HCEC 1CT (cell line): ENCODE measurements at places on chromosomes 3 and 15.

- DNase-seq: no peak
These were observed 13.0 kb downstream of the SLC9A9 start for GRCh38 chr3:143835312-143835711.

DNA sequence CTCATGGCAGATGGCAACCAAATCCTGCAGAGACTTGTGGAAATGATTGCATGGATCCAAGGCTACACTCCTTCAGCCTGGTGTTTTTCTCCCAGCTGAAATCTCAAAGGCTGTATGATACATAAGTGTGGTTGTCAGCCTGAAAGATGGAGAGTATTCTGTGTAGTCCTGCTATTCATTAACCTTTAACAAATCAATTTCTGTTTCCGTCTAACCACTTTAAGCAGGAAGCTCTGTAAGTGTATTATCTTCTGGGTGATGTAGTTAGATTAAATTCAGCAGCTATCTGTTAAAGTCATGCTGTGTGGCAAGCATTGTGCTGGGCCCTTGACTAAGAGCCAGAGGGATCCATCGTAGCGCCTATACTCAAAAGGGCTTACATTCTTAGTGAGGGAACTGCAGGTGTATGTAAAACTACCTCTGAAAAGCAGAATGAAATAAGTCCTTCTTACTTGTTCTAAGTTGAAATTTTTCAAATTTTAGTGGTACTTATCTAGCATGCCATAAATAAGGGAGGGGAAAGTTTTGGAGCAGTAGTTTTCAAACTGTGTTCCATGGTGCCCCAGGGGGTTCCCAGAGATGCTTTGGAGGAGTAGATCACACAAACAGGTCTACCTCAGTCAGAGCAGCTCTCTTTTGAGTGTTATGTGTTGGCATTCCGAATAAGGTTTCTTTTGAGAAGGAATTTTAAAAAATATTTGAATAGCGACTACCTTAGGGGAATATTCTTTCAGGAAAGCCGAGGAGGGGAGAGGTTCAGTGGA lies 28.9 kb downstream of the HACD3 start:
- DNase-seq: no peak

GRCh38 chr3:188137051-188137450 lies 16.9 kb upstream of the LPP start:
- no peak for DNase-seq

- no peak for DNase-seq
These were observed 92.0 kb downstream of the ZNF609 start for GRCh38 chr15:64552281-64552948.

GRCh38 chr3:78277220-78277619 lies 1237.3 kb downstream of the ROBO2 start:
- DNase-seq: no peak

DNA sequence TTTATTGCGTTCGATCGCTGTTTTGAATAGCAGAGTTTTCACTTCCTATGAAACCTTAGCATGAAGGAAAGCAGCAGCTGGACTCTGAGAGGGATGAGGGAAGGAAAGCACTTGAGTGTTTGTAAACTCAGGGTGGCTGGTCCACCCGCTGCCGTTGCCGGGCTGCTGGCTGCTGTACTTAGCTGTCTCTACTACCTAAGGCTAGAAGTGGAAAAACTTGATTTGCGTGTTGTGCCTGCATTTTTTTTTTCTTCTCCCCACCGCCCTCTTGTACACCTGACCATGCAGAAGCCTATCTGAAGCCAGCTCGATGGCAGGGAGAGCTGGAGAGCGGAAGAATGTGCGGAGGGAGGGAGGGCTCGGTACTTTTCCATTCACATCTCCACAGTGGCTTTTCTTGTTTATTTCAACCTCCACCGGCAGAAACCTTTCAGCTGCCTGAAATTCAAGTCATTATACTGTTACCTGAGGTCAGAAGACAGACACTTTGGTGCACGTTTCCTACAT lies 4.8 kb upstream of the BCL6 start:
- DNase-seq: peak; percentile 18

DNA sequence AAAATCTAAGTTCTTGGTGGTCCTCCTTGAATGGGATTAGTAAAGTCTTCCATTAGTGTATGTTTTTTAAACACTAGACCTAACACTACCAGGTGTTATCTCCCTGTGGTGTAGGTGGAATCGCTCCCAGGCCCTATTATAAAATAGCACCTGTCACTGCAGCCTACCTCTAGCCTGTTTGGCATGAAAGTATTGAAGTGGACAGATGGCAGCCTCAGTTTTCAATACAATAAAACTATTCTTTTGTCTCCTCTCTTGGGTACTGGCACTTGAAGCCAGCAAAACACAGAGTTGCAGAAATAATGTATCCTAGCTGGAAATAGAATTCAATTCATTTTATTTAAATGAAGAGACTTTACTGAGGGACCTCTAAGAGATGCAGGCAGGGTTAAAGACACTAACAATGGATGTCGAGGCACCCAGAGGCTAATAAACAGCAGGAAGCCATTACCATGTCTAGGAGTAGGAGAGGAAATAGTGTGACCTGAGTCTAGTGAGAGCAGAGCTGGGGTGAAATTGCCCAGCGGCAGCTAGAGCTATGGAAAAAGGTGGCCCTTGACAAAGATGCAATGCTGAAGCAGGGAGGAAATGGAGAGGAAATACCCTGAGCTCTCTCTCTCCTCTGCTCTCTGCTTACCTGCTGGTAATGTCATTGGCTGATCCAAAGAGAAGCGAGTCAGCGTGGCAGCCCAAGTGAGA lies 49.1 kb upstream of the TMEM158 start:
- no peak for DNase-seq

GRCh38 chr3:182682263-182683241 lies 110.8 kb upstream of the ATP11B start:
- no peak for DNase-seq

- no peak for DNase-seq
These were observed 41.0 kb upstream of the TCF12 start for GRCh38 chr15:56877255-56877970.

GRCh38 chr15:97921296-97921865 lies 39.1 kb upstream of the ARRDC4 start:
- no peak for DNase-seq

- no peak for DNase-seq
These were observed 41.1 kb downstream of the LYZL4 start for GRCh38 chr3:42369304-42369703.

- no peak for DNase-seq
These were observed 69.8 kb downstream of the DHX36 start for GRCh38 chr3:154254527-154254926.

DNA sequence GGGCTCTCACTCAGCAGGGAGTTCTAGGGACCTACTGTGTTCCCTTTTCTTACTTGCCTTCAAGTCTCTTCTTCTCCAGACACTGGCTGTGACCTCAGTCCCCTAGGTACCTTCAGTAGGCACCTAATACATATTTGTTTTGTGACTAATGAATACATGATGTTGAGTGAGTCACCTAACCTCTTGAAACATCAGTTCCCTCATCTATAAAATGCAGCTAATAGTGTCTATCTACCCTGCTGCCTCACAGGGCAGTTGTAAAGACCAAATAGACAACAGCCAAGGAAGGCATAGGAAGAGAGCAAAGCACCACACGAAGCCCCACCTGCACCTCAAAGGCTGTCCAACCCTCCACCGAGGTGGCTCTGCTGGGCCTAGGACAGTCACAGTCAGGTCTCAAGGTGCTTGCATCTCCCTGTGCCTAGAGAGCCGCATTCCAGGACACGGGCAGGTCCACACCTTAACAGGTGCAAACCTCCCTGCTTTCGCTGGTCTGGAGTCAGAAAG lies 29.1 kb downstream of the DAPK2 start:
- DNase-seq: peak; percentile 56

DNA sequence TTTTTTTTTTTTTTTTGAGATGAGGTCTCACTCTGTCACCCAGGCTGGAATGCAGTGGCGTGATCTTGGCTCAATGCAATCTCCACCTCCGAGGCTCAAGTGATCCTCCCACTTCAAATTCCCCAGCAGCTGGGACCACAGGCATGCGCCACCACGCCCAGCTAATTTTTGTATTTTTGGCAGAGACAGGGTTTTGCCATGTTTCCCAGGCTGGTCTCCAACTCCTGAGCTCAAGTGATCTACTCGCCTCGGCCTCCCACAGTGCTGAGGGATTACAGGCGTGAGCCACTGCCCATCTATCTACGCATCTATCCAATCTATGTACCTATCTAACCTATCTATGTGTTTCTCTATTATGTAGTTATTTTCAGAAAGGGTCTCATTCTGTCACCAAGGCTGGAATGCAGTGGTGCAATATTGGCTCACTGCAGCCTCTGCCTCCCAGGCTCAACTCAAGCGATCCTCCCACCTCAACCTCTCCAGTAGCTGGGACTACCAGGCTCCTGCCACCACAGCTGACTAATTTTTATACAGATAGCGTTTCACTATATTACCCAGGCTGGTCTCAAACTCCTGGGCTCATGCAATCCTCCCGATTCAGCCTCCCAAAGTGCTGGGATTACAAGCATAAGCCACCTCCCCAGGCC lies 20.2 kb upstream of the GPX1 start:
- DNase-seq: no peak

- peak; percentile 38 for DNase-seq
These were observed 1.0 kb upstream of the ARIH1 start for GRCh38 chr15:72472992-72473610.

DNA sequence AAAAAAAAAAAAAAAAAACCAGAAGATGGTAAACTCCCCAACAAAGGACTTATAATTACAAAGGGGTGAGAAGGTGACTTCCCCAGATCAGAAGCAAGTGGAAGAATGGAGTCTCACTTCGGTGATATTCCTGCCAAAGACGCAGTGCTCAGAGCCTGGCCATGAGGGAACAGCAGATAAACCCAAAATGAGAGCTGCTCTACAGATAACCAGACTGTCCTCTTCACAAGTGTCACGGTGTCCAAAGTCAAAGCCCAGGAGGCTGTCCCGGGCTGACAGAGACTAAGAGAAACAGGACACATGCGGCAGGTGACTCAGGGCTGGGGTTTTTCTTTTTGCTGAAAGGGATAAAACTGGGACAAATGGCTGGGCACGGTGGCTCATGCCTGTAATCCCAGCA lies 48.8 kb downstream of the HMCES start:
- DNase-seq: no peak

DNA sequence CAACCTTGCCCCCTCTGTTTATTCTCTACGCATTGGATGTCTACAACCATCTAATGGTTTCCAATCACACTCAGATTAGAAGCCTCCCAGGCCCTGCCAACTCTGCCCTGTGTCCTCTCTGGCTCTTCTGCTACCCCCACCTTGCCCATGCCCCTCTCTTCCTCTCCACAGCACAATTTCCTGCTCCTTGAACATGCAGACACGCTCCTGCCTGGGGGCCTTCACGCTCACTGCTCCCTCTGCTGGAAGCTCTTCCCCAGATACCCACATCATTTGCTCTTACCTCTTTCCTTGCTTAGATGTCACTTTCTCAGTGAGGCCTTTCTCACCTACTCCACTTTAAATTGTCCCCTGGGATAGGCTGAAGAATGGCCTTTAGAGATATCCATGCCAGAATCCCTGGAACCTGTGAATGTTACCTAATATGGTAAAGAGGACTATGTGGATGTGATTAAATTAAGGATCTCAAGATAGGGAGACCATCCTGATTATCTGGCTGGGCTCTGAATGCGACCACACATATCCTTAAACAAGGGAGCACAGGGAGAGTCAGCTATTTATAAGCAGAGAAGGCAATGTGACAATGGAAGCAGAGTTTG lies 9.9 kb downstream of the KY start:
- peak; percentile 10 for DNase-seq

GRCh38 chr15:36389107-36389506 lies 190.3 kb upstream of the CDIN1 start:
- DNase-seq: no peak

DNA sequence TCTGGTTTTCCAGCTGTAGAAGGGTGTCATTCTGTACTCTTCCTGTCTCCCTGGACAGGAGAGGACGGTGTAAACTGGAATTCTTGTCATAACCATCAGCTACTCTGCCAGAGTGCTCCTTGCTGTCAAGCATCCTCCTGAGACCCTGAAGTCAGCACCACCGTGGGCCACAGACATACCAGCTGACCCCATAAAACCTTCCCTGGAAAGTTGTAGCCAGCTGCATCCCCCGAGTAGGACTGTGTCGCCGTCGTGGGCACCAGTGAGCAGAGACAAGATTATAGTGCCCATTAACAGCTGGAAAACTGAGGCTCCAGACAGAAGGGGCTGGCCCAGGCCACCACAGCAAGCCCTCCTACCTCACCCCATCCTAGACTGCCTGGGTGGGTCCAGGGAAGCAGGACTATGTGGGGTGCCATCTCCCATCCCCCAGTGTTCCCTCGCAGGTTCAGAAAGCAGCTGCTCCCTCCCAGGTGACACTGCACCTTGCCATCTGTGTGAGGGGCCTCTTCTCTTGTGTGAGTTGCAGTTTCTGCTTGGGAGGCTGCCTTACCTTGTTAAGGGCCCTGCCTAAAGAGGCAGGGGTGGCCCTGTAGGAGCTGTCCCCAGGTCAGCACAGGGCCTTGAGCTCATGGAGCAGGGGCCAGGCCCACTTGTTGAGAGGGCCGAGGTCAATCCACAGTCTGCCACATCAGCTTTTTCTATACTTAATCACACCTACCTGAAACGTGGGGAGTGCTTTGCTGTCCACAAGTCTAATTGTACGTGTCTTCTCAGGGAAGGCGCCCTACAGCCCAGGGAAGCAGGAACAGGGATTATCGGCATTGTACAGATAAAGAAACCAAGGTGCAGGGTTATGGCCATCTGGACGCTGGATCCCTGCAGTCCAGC lies 191.9 kb upstream of the LINGO1 start:
- no peak for DNase-seq

DNA sequence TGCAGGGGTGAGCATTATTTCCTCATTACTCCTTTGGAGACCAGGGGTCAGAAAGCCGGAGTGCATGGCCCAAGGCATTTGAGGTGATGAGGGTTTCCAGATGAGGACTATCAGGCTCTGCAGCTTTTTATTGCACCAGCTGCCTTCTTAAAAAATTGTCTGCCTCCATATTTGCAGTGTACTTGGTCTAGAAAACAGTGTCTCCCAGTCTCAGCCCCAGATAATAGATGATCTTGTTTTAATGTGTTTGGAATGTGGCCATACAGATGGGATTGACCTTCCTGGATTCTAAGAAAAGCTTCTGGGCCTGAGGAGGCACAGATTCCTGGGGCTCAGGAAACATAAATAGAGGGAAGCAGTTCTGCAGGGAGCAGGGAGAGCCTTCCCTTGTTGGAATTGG lies 123.3 kb downstream of the GABRG3 start:
- DNase-seq: no peak

GRCh38 chr15:78956937-78957336 lies 12.1 kb upstream of the CTSH start:
- no peak for DNase-seq

GRCh38 chr3:158430968-158431367 lies 140.0 kb upstream of the MLF1 start:
- DNase-seq: no peak

DNA sequence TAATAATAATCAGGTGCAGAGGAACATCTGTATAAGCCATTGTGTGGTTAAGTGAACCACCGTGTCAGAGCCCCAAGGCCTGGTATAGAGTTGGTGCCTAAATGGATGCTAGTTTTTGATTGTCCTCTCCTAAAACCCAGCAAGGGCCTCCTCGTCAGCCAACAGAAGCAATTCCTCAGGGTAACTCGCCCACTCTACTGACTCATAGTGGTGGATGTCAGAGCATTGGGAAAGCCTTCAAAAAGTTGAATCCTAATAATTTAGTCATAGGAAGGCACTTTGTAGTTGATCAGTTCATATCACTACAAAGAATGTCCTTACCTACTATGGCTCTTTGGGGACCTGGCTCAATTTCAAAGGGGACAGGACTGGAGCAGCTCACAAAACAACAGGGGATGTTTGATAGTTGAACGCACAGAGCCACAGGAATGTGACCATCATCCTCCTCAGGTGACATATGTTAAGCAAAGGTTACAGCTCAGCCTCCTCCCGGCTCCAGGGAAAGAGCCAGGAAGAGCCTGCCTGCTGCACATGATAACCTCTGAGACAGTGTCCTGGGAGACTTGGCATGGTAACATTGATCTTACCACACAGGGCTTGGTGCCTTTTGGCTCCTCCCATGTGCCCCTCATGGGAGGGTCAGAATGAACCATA lies 338.7 kb downstream of the CLSTN2 start:
- no peak for DNase-seq
